KG1 (cell line): ENCODE measurements at places on chromosomes 5 and 9.

GRCh38 chr9:114311571-114312512 is 11.1 kb upstream of the ORM1 start:
- no peak for DNase-seq

DNA sequence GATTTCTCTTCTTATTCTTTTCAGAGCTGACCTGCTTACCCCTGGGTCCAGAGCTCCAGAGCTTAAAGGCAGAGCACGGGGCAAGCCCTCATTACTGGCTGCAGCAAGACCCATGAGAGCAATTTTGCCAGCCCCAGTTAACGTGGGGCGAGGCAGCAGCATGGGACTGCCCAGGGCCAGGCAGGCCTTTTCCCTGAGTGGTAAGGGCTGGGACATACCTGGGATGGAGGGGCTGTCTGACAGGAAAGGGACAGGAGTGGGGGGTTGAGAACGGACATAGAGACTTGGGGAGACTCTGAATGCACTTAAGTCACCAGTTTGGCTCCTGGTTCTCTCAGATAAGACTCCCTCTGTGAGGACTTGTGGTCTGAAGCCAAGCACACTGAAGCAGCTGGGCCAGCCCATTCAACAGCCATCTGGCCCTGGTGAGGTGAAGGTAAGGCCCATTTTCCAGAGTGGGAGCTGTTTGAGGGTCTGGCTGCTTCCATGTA is 26.2 kb downstream of the HMGXB3 start:
- no peak for DNase-seq

GRCh38 chr9:34084562-34084961 is 35.9 kb upstream of the UBAP2 start:
- no peak for DNase-seq

GRCh38 chr5:178499352-178499751 is 90.8 kb downstream of the COL23A1 start:
- no peak for DNase-seq

GRCh38 chr5:111699976-111700375 is 57.0 kb downstream of the NREP start:
- no peak for DNase-seq

DNA sequence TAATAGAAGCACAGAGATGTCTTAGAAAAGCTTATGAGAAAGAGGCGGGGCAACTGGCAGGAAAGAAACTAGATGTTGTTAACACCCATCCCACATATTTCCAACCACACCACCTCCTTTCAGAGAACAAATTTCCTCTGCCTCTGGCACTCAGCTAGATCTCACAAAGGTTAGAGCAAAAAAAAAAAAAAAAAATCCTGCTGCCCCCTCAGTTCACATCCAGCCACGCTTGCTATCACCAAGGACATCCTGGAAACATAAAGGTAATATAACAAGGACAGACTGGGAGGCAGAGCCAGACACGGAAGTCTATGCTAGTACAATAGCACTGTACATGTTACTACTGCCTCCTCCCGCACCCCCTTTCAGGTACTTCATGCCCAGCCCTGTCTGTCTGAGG is 238.0 kb upstream of the PTGER4 start:
- DNase-seq: no peak

- DNase-seq: no peak
Observed at GRCh38 chr9:125985998-125986655, 239.0 kb downstream of the PBX3 start.

GRCh38 chr5:88666761-88667495 is 216.1 kb downstream of the MEF2C start:
- no peak for DNase-seq

GRCh38 chr9:85172001-85172978 is 502.8 kb downstream of the NTRK2 start:
- no peak for DNase-seq

DNA sequence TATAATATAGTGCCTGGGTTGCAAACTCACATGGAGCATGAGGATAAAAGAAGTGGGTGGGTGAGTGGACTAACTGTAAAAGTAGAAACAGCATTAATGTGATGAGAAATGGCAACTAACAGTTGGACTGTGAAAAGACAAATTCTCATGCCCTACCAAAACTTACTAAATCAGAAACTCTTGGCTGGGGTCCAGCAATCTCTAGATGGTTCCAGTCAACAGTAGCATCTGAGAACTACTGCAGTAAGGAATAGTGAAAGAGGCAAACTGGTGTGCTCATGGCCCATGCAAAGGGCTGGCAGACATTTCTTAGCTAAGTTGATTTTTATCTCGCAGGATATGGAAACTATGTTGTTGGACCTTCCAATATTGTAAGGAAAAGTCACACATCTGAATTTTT is 150.3 kb downstream of the PIK3R1 start:
- no peak for DNase-seq

DNA sequence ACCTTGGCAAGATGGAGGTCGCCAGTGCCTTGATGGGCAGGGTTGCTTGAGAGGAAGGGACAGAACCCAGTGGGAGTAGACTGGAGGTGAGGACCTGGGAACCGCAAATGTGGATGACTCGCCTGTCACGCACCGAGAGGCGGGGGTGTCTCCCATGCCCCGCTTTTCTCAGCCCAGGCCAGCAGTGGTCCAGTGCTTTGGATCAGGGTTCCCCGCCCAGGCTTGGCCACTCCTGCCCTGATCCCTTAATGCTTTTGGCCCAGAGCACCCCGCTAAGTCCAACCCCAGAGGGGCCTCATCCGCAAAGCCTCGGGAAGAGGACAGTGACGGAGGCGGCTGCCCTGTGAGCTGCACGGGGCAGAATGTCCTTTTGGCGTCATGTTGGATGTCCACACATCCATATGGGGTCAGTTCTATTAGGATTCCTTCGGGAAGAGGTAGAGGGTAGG is 2.4 kb downstream of the MRPS2 start:
- DNase-seq: no peak

DNA sequence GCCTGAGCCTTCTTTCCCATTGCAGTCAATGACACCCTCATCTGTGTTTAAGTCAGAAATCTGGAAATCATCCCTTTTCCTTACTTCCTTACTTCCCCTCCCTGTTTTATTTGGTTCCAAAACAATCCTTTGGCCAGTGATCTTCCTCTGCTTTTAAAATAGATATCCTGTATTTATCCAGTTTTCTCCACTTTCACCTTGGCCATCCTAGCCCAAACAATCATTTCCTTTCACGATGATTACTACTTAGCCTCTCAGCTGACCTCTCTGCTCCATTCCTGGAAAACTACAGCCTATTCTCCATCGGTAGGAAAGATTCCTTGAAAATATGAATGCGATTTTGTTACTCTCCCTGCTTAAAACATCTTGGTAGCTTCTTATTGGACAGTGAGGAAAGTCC is 565.4 kb downstream of the TLR4 start:
- DNase-seq: no peak

GRCh38 chr5:38831909-38832308 is 13.9 kb upstream of the OSMR start:
- DNase-seq: no peak

DNA sequence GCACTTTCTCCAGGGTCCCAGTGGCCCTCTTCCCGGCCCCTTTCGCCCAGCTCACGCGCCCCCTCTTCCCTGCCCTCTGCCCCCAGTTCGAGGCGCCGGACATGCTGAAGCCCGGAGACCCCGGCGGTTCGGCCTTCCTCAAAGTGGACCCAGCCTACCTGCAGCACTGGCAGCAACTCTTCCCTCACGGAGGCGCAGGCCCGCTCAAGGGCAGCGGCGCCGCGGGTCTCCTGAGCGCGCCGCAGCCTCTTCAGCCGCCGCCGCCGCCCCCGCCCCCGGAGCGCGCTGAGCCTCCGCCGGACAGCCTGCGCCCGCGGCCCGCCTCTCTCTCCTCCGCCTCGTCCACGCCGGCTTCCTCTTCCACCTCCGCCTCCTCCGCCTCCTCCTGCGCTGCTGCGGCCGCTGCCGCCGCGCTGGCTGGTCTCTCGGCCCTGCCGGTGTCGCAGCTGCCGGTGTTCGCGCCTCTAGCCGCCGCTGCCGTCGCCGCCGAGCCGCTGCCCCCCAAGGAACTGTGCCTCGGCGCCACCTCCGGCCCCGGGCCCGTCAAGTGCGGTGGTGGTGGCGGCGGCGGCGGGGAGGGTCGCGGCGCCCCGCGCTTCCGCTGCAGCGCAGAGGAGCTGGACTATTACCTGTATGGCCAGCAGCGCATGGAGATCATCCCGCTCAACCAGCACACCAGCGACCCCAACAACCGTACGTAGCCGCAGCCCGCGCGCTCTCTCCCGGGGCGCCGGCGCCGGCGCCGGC is 1.0 kb downstream of the PRDM6 start:
- DNase-seq: no peak

GRCh38 chr5:88879724-88880123 is 3.3 kb downstream of the MEF2C start:
- no peak for DNase-seq

DNA sequence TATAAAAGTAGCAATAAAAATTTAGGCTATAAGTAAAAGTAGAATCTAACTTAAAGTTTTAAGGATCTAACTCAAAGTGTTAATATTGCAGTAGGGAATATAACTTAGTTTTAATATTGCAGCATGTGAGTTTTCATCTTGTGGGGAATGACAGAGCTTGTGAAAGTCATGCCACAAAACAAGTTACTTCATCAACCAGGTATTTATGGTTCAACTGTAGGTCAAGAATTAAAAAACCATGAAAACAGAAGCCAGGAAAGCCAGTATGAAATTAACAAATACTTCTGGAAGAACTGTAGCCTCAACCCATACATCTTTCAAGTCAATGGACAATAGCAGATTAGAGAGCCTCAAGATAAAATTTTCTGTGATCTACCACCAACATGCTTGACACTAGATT is 19.0 kb downstream of the HMGCS1 start:
- no peak for DNase-seq

- no peak for DNase-seq
Observed at GRCh38 chr5:107384256-107384655, 286.5 kb downstream of the EFNA5 start.
